ENCODE measurements at places on chromosomes 12 and 14.

GRCh38 chr12:12088147-12088546 lies 17.4 kb downstream of the BCL2L14 start:
- no peak for DNase-seq

- DNase-seq = no peak
These were observed 5.2 kb upstream of the ACADS start for GRCh38 chr12:120720234-120720986.

GRCh38 chr14:35341454-35341750 lies 49.2 kb downstream of the PSMA6 start:
- no peak for DNase-seq

- no peak for DNase-seq
These were observed 513 bp downstream of the CCNK start for GRCh38 chr14:99481745-99482099.

DNA sequence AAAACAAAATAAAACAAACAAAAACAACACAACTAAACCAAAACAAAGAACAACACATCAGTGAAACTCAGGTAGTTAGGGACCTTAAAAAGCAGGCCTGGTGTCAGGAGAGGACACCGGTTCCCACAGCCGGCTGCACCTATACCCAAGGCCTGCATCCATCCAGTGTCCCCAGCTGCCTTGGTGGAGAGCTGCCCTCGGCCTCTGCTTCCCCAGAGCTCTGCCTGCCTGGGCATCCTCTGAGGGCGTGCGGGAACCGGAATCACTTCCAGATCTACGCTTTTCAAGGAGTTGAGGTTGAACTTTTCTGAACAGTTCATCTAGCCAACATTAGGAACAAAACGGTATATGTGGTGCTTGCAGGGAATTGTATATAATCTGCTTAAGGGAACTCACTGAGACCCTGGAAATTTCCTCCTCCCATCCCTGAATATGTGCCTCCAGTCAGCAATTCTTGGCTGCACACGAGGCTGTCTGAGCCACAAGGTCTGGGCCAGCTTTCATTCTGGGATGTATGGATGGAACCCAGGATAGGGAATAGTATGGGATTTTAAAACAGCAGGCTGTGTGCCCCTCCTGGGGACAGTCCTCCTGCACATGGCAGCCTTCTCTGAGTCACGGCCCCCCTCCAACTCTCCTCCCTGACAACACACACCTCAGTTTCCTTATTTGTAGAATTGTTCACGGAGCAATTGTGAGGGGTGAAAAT lies 319.0 kb upstream of the RTL1 start:
- DNase-seq = no peak

DNA sequence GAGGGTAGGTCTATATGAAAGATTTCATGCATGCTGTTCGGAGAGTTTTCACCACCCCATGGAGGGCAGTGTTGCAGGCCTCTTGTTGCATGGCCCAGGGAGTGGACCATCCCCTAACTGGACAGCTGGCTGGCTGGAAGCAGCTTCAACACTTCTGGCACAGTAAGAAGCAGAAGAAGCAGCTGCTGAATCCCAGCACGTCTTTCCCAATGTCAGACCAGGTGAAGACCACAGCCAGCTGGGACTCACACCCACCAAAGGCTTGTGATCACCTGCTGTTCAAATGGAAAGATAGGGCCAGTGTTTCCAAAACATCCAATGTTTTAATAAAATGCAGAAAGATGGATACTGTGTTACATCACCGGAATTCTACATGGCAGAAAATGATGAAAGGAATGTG lies 1423.6 kb downstream of the AACS start:
- no peak for DNase-seq

DNA sequence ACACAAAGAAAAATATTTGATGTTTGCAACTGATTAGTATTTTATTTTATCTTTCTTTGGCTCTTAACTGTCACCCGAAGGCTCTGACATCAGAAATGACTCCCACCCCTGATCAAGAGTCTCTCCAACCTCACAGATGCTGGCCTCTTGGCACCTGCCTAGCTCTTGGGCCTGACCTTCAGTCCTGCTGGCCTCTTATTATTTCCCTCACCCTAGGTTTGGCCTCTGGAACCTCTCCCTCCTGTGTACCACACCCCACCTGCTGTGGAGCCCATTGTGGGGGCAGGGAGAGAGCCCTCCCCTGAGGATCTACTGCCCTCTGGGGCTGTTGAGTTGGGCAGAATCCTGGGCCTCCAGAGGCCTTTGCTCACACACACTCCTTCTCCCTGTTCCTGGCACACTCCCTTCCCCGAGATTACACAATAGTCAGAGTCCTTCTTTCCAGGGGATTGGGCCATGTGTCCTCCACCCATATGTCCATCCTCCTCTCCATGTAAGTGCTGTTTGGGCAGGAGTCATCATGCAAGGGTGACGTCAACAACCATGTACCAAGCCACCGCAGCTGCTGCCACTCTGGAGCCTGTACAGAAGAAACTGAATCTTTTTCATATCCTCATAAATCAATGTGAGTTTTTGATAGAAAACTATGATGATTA lies 124.3 kb downstream of the RASSF9 start:
- no peak for DNase-seq

DNA sequence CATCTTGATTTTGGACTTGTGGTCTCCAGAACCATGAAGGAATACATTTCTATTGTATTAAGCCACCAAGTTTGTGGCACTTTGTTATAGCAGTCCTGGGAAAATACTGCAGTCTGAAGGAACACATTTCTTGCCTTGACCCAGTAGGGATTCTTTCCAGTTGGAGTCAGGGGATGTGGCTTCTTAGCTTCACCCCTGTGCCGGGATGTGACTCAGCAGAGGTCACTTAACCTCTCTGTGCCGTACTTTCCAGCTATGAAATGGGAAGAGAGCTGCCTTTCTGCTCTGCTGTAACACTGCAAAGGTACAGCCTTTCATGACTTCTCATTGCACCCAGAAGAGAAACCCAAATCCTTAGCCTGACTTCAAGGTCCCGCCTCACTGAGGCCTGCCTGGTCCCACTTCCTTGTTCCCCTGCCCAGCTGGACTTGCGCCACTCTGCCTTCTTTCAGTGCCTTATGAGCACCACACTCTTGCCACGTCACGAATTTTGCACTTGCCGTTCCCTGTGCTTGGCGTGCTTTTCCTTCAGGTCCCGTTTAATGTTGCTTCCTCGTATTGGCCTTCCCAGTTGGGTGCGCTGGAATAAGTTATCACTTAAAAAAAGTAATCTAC lies 24.2 kb downstream of the CHST11 start:
- DNase-seq = no peak

DNA sequence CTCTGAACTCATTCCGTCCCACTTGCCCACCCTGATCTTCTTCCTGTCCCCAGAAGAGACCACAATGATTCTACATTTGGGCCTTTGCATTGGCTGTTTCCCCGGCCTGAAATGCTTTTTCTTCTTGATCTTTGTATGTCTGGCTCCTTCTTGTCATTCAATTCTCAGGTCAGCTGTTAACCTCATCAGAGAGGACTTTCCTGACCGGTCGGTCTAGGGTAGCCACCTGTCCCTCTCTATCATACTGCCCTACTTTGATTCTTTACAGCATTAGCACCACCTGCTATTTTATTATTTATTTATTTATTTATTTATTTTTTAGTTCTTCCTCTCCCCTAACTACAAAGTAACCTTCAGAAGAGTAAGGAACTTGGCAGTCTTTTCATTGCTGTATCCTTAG lies 84.3 kb downstream of the DYRK2 start:
- no peak for DNase-seq

DNA sequence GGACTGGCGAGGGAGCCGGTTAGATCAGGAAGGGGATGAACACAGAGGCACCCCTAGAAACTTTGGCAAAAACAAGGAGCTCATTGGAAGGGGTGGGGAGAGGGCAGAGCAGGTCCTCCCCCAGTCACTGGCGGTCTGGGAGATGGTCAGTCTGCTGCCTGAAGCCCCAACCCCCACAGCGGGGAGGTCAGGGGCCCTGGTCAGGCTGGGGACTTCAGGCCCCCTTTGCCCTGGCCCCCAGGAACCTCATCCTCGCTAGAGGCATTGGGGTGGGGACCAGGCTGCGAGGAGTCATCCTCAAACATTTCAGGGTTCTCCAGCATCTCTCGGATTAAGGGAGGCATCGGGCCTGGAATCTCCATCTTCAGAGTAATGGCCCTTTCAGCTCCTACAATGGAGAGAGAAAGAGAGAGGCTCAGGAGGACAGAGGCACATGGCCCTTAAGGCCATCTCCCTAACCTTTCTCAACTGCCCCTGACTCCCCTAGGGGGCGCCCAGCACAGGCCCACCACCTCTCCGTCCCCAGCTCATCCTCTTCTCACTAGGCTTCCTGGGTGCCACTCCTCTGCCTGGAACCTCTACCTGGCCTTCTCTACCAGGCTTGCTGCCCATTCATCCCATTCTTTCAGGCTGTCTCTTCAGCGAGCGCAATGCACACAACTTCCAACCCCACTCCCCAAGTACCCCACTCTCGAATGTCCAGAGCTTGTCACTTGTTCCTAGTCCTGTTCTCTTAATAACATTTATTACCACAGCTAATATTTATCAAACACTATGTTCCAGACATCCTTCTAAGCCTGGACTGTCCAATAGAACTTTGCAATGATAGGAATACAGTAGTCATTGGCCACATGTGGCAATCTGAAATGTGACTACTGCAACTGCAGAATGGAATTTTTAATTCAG lies 4.7 kb upstream of the ITGB7 start:
- DNase-seq = peak; percentile 77

- DNase-seq = peak; percentile 85
These were observed at the start of gene EXD2 for GRCh38 chr14:69191340-69192111. TSS of gene EXD2 (plus strand) at chr14:69191498. CDS start at chr14:69209471, 17,973 bp downstream.

GRCh38 chr12:25384038-25384892 lies 133.5 kb upstream of the KRAS start:
- DNase-seq = no peak

GRCh38 chr14:49287004-49287403 lies 299.2 kb downstream of the RPS29 start:
- no peak for DNase-seq

- no peak for DNase-seq
These were observed 15.8 kb downstream of the DTD2 start for GRCh38 chr14:31441273-31442111.

DNA sequence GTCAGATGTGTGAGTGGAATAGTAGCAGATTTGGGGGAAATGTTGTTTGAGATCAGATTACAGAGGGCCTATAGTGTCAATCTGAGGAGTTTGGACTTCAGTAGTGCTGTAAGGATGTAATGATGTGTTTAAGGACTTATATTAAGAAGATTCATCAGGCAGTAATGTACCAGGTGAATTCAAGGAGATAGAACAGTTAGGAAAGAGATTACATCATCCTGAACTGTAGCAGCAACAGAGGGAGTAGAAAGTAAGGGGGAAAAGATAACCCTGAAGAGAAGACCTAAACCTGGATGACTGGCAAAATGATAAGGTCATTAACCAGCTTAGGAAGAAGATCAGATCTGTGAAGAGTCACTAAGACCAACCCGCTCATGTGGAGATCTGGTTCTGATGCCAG lies 349.4 kb downstream of the PDZRN4 start:
- no peak for DNase-seq

- DNase-seq = no peak
These were observed 91.0 kb downstream of the VRK1 start for GRCh38 chr14:96888158-96888557.

DNA sequence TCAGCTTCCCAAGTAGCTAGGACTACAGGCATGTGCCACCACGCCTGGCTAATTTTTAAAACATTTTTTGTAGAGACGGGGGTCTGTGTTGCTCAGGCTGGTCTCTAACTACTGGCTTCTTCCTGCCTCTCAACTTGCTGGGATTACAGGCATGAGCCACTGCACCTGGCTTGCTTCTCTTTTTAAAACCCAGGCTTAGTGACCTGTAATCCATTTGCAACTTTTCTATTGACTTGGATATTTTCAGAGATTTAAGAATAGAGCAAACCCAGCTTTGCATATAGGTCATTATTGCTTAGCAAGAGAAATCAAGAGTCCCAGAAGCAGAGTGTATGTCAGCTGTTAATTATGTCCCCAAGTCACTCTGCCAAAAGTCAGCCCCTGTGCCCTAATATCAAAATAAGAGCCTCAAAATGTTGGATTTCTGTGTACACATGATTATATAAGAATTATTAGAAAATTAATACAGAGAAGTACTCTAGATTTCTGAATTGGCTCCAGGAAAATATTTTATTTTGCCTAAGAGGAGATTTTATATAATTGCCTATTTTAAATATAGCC lies 24.9 kb downstream of the TCP11L2 start:
- no peak for DNase-seq

GRCh38 chr14:101174522-101174838 lies 271.0 kb upstream of the RTL1 start:
- DNase-seq = no peak

GRCh38 chr12:105418821-105419291 lies 88.4 kb downstream of the C12orf75 start:
- DNase-seq = no peak

GRCh38 chr12:6632026-6632983 lies 3.5 kb downstream of the LPAR5 start:
- no peak for DNase-seq

DNA sequence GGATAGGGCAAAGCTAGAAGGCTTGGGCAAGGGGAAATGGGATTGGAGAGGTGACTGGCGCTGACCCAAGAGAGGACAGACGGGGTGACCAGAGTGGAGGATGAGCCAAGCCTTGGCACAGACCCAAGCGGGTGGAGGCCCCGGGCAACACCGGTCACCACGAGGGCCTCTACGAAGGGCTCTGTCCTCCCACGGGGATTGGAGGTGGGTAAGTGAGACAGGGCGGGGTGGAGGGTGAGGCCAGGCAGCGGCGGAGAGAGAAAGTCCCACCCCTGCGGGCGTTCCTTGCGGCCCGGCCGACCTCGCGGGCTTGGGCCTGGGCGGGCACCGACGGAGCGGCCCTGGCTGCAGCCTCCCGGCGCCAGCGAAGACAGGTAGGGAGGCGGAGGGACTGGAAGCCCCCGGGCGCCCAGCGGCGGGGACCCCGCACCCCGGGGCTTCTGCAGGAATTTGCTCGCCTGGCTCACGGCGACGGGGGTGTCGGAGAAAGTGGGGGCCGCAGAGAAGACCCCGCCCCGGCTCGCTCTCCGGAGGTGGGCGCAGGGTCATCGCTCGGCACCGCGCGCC lies at the start of gene PAPLN:
TSS of gene PAPLN (plus strand) at position 288 of the 567 bp plus-strand sequence. CDS start 2,273 bp downstream, outside the sequence.
- DNase-seq = peak; percentile 64

DNA sequence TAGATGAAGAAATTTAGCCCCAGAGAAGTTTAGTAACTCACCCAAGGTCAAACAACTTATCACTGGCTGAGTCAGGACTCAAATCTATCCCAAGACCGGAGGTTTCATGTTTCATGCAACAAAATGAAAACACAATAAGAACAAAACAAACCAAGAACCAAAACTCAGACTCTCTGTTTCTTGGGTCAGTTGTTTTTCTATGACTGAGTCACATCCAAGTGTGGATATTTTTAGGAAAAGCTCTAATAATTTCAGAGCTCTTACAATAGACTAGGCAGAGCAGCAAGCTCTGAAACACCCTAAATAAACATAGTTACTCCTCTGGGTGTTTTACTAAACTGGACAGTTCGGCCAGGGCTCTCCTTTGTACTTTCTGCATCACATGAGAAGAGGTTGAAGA lies 87.6 kb upstream of the PRB2 start:
- no peak for DNase-seq
